ENCODE measurements at places on chromosomes 1 and 21. TPM values are rescaled to one million over a fixed set of nuclear protein-coding genes. Genes with fewer than 3 reads are reported as not detected.
A peak's percentile ranks its signal among the peaks of the same experiment; 100 is the strongest.

The PCBP3 gene
- 5.3 TPM for total RNA-seq

The TNNT2 gene
- total RNA-seq = not detected

The KCNA3 gene
- 120 TPM for total RNA-seq

- H3K4me1 ChIP-seq = no peaks in the 10 kb centered on the region
- no peak overlapping the region for H3K4me3 ChIP-seq
- no peaks in the 10 kb centered on the region for H3K36me3 ChIP-seq
Measured at GRCh38 chr1:231099996-231100767, 60.1 kb upstream of the FAM89A start.

- no peaks in the 10 kb centered on the region for H3K4me1 ChIP-seq
- H3K27ac ChIP-seq = no peak overlapping the region
- DNase-seq = no peak
- H3K27me3 ChIP-seq = no peaks in the 10 kb centered on the region
- H3K36me3 ChIP-seq = no peaks in the 10 kb centered on the region
Measured at GRCh38 chr1:238152119-238152518, 261.4 kb upstream of the ZP4 start.

DNA sequence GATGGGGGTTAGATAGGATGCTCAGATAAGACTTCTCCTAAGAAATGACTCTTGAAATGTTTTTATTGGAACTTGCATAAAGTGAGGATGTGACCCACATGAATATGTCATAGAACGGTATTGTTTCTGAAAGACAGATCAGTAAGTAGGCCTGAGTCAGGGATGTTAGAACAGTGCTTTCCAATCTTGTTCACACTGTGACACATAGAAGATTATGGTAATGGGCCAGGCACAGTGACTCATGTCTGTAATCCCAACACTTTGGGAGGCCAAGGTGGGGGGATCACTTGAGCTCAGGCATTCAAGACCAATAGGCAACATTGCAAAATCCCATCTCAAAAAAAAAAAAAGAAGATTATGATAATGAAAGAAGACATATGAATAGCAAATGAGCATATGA, 32.9 kb downstream of the FMO4 start:
- no peaks in the 10 kb centered on the region for H3K36me3 ChIP-seq
- DNase-seq = no peak
- no peak overlapping the region for H3K27ac ChIP-seq
- H3K4me3 ChIP-seq = no peak overlapping the region
- no peaks in the 10 kb centered on the region for H3K4me1 ChIP-seq
- no peaks in the 10 kb centered on the region for H3K27me3 ChIP-seq

DNA sequence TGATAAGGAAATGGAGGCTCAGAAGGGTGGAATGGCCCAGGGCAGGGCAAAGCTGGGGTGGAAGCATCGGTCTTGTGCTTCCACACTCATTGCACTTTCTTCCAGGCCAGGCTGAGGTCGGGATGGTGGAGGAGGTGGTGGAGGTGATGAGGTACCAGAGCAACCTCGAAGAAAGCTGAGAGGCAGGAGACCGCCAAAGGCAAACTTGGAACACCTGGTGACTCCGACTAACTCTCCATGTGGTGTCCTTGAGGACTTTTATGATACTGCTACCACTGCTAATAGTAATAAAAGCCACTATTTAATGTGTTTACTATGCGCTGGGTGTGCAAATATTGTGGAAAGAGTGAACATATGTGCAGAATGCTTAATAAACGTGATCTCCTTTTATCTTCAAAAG, 16.9 kb upstream of the BTG2 start:
- peaks cover 60% of the 10 kb centered on the region for H3K4me1 ChIP-seq
- no peaks in the 10 kb centered on the region for H3K27me3 ChIP-seq
- H3K36me3 ChIP-seq = no peaks in the 10 kb centered on the region
- peak overlapping the region; percentile 100 for H3K27ac ChIP-seq
- DNase-seq = no peak

- H3K27ac ChIP-seq = no peak overlapping the region
- H3K4me1 ChIP-seq = peaks cover 5% of the 10 kb centered on the region
- DNase-seq = no peak
- H3K27me3 ChIP-seq = no peaks in the 10 kb centered on the region
- no peak overlapping the region for H3K4me3 ChIP-seq
Measured at GRCh38 chr1:43058056-43058455, 99.4 kb upstream of the SLC2A1 start.
